ENCODE measurements at places on chromosomes 11 and 22. TPM values are rescaled to one million over a fixed set of nuclear protein-coding genes. Genes with fewer than 3 reads are reported as not detected.

UBQLN3 gene
- 0.16 TPM for total RNA-seq

MB gene
- not detected for total RNA-seq

SMIM38 gene
- total RNA-seq: 1.7 TPM

PIK3IP1 gene
- 504 TPM for total RNA-seq

IRAG1 gene
- 0.20 TPM for total RNA-seq

UPB1 gene
- total RNA-seq: 3.1 TPM

All from T-cell (primary cell).